ENCODE measurements at places on chromosomes 5 and 9.
A peak's percentile ranks its signal among the peaks of the same experiment; 100 is the strongest.

DNA sequence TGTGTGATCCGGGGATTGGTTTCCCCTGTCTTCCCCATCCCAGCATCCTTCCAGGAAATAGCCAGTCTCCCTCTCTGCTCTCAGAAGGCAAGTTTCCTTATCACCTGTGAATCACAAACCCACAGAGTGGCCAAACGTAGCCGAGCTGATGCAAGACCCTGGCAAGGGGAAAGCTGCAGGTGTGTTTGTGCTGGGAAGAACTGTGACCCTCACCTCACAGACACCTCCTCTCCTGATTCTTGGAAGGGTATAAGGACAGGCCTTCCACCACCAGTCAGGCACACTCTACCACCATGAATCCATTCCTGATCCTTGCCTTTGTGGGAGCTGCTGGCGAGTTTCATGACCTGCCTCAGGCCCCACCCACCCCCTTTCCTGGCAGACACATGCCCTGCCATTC is at the start of gene PRSS3:
PRSS3 (plus strand) TSS at position 281 of the 400 bp plus-strand sequence; CDS start at position 294, 13 bp downstream.
- DNase-seq, result no peak

DNA sequence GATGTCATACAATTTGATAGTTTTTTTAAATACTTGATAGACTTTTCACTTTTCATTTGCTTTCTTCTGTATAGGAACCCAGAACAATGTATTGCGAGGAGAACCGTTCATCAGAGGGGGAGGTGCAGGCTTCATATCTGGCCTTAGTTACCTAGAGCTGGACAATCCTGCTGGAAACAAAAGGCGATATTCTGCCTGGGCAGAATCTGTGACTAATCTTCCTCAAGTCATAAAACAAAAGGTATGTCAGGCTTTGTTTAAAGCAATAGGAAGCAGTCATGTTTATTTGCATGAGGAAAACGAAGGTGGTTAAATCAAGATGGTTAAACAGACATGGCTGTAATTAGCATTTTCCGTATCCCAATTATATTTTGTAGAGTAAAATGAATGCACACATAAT is 46.0 kb downstream of the C7 start:
- no peak for DNase-seq

- DNase-seq, result no peak
Observed at GRCh38 chr5:150618588-150619281, 21.7 kb upstream of the SYNPO start.

DNA sequence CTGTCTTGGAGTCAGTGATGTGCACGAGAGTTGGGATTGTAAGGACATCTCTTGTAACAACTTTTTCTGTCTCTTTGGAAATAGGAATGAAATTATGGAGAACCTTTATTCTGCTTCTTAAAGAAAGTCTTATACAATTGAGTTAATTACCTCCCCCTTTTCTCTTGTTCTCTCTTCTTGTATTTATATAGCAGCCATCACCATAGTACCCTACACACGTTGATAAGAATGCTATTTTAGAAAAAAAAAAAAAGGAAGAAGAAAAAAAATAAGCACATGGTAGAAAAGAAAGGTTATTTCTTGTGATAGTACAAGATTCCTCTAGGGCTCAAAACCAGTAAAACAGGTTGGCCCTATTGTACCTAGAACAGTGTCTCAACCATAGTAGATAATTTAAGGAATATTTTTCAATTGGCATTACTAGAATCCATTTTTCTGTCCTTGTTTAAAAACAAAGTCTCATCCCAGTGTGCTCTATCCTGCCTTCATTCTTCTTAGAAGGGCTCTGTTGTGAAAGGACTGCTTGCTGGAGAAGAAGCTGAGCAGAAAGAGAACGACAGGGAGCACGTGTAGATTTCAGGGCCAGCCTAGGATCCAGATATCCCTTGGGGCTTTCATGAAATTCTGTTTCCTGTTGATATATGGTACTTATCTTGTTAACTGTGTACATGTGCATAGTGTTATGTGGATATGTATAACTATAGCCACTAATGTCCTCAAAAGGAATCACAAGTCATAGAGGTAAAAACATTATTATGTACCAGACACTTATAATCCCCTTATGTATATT is 392.3 kb upstream of the MEF2C start:
- DNase-seq, result no peak

- DNase-seq, result no peak
Observed at GRCh38 chr5:98631311-98632054, 142.0 kb upstream of the RGMB start.

GRCh38 chr5:172533058-172533398 is 78.7 kb upstream of the SH3PXD2B start:
- DNase-seq, result peak; percentile 5

DNA sequence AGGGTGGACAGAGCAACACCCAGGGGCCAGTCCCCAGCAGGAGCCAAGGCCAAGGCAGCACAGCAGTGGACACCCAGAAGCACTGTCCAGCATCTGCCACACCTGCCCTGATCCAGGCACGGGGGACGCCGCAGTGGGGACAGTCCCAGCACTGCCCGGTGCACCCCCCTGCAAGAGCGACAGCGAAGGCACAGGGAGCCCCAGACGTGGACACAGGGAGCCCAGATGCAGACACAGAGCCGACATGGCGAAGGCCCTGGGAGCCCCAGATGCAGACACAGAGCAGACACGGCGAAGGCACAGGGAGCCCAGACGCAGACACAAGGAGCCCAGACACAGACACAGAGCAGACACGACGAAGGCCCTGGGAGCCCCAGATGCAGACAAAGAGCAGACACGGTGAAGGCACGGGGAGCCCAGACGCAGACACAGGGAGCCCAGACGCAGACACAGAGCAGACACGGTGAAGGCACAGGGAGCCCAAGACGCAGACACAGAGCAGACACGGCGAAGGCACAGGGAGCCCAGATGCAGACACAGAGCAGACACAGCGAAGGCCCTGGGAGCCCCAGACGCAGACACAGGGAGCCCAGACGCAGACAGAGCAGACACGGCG is 4.3 kb downstream of the ANAPC2 start:
- DNase-seq, result no peak

DNA sequence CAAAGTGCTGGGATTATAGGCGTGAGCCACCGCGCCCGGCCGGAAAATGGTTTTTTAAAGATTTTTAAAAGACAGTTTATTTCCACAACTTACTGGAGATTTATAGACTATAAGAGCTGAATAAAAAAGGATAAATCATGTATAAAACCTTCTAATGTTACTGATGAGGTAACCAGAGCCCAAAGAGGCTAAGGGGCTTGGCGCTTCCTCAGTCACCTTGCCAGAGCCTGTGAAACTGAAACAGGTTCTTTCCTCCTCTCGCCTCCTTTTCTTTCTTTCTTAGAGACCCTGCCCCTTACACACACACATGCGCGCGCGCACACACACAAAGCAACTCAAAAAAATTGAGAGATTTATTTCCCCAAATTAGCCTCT is 69.8 kb downstream of the HSD17B3 start:
- DNase-seq, result no peak

GRCh38 chr5:84383816-84384603 is 670 bp downstream of the EDIL3 start:
- no peak for DNase-seq

- peak; percentile 62 for DNase-seq
Observed at GRCh38 chr5:80998590-80998979, 38.4 kb downstream of the RASGRF2 start.

DNA sequence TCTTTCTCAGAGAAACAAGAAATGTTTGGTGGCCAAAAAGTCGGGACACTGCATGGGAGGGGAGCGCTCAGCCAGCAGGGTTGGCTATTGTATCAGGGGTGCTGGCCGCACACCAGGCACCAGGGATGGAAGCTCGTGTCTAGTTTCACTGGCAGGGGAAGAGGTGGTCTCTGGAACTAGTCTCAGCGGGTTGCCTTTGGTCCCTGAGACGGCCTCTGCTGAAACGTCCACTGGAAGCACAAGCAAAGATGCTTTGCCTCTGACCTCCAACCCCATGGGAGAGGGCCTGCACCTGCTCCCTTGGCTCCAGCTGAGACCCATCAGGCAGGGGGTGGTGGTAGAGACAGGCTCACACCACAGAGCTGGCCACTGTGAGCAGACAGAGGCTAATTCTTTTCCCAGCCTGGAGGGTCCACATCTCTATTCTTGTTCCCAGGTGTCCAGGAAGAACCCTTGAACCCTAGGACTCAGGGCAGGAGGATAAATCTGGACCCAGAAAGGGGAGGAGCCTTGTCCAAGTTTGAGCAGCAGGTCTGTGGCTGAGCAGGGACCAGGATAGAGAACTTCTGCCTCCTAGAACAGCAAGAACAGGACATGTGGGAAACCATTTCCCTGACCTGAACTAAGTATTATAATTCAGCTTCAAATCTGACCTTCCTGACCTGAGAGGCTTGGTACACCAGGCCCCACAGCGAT is 102.6 kb downstream of the RGS3 start:
- DNase-seq, result no peak

- DNase-seq, result no peak
Observed at GRCh38 chr9:81756561-81756960, 67.2 kb upstream of the TLE1 start.

DNA sequence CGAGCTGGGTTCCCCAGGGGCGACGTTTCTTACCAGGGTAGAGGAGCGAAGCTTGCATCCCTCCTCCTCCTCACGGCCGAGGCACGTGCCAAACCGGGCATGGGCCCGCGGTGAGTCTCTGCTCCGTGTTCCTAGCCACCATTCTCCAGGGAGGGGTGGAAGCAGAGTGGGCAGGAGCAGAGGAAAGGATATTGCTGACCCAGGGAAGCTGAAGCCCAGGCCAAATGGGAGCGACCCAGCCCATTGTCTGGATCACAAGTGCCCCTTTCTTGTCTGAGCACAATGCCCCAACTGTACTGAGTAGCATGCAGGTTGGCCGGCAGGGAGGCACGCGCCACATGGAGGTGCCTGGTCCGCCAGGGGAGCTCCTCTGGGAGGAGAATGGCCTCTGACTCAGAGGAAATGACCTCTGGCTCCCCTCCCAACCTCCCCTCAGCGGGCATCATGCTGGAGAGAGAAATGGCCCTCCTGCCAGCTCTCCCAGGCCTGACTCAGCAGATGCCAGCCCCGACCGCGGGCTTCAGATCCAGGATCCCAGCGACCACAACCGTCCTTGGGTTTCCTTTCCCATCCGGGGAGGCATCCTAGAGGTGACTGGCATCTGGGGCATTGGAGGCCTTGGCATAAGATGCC is 1.1 kb downstream of the PRR7 start:
- peak; percentile 66 for DNase-seq

Data from activated T-cell treated with anti-CD3 and anti-CD28 coated beads, Interleukin-2, amount 50 U/mL, for 24 hours (primary cell).